Glutamatergic neuron (in vitro differentiated cells): ENCODE measurements at places on chromosomes 3 and 15.

DNA sequence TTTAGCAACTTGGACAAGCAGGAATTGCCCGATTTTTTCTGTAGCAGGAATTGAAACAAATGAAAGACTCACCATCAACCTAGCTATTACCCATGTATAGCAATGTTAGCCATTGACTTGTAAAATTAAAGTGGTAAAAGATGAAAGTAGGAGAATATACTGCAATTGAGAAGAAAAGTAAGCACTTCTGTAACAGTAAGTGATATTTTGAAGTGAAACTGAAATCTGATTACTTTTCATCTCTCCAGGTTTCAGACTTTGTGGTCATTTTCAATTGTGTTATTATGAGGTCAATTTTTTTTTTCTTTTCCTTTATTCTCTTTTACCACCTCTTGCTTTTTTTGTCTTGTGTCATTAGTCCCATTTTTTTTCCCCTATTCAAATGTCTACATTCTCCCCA lies 1078.2 kb downstream of the ZPLD1 start:
- no peak for DNase-seq

DNA sequence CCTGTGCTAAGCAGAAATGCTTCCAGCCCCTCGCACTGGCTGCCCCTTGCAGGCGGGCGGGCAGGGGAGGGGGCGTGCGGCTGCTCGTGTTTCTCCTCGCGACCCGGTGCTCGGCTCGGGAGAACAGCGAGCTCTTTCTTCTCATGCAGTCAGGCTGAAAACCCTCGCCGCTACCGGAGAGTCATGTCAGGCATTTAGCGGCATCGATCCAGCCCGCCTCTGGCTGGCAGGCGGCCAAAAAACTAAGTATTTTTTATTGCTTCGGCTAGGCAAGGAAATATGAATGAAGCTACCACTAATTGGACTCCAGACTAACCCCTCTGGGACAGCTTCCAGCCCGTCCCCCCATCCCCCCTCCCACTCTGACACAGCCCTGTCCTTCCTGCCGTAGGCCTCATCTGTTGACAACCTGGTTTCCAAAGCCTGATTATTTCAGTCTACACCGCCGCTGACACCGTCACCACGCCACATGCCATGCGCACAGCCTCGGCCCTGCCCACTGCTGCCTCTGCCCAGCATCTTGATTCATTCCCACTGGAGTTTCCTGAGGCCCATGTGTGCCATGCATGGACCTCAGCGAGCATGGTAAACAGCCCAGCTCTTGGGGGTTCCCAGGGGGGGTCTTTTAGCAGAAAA lies 35.3 kb downstream of the TLE3 start:
- peak; percentile 83 for DNase-seq

- DNase-seq = peak; percentile 59
Measured at GRCh38 chr3:48919215-48920138, 835 bp downstream of the ARIH2 start.

GRCh38 chr3:20022954-20023622 lies 11.0 kb upstream of the PP2D1 start:
- no peak for DNase-seq

DNA sequence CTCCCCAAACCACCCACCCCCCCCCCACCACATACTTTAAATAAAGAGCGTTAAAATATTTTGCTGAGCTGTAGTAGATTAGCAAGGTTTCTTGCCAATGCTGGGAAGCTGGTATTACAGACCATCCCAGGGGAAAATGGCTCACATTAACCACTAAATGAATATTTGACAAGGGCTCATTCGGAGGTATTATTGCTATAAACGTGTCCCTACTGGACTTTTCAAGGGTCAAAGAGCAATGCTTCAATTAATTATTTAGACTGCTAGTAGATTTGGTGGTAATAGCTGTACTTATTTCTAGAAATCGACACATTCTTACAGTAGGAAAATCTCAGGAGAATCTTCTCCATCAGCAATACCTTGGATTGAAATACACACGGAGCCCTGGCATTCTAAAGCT lies 5.2 kb downstream of the SOX2 start:
- no peak for DNase-seq

GRCh38 chr3:114213627-114214541 lies 23.5 kb downstream of the ZNF80 start:
- peak; percentile 29 for DNase-seq

DNA sequence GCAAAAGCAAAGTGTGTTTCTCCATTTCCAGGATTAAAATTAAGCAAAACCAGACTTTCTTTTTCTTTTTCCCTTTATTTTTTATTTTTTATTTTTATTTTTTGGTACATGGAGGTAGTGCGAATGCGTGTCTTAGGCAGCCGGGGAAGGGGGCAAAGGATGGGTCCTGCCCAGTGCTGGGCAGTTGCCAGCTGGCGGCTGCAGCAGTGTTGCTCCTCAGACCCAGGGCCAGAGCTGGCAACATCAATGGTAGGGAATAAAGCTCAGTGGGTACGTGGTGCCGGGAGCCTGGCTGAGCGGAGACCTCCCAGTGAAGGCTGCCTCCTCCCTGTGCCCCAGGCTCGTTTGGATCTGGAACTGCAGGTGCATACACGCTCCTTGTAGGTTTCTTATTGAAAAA lies 46.3 kb downstream of the POLR2M start:
- DNase-seq = no peak

DNA sequence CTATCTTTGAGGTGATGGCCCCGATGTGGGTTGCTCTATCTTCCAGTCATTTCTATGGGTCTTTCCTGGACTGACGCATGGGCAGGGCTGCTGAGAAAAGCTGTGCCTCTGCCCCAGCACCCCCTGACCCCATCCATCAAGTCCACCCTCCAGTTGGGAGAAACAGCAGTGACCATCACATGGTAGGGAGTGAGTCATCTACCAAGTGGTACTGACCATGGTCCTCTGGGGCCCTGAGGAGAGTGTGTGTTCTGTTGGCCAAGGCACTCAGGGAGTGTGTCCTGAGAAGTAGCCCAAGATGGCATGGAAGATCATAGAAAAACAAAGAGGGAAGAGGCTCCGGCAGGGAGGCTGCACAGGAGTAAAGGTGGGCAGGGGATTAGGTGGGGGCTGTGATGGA lies 1.6 kb upstream of the DNAH1 start:
- DNase-seq = no peak

- no peak for DNase-seq
Measured at GRCh38 chr15:81084716-81085115, 49.4 kb upstream of the CFAP161 start.

GRCh38 chr3:171812811-171813210 lies 2.5 kb upstream of the PLD1 start:
- no peak for DNase-seq

- DNase-seq = peak; percentile 40
Measured at GRCh38 chr3:194275291-194275690, 75.8 kb downstream of the CPN2 start.

DNA sequence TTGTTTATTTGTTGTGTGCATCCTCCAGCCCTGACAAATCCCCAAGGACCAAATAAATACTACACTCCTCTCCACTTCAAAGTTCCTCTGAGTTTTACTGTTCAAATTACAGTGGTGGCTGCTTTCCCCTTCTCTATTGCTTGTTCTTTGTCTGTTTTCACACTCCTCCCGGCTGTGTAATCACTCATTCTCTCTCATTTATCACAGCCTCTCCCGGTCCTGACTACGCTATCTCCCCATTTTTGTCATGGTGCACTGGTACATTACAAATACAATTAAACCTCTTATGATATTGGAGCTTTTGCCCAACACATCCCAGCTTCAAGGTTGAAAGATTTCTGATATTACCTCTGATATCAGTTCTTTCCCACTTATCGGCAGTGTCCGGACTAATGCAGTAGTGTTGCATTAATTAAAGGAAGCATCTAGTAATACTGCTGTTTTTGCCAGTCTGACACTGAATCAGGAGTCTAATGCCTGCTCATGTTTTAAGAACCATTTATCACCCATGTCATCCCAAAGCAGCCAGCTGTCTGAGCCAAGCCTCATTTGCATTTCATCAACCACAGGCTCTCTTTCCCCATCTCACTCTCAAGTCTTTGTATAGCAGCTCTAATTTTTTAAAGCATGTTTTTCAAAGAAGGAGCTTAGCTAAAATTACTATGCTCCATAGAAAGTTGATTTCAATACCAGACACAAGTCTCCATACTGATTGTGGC lies 740.5 kb downstream of the ROBO2 start:
- no peak for DNase-seq

DNA sequence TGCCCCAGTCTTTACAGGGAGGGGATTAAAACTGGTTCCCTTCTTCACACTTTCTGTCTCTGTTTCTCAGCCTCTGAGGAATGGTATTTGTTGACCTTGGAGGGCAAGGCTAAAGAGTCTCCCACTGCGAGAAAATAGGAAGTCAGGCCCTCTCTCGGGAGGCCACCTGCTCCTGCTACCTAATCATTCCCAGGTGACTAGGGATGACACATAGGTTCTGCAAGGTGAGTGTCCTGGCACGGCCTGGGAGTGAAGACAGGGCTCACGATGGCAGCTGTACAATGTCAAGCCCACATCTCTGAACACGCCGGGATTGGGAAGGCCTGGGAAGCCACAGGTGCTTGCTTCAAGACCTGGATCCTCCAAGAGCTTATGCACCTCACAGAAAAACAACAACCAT lies 314.2 kb downstream of the NTRK3 start:
- no peak for DNase-seq

DNA sequence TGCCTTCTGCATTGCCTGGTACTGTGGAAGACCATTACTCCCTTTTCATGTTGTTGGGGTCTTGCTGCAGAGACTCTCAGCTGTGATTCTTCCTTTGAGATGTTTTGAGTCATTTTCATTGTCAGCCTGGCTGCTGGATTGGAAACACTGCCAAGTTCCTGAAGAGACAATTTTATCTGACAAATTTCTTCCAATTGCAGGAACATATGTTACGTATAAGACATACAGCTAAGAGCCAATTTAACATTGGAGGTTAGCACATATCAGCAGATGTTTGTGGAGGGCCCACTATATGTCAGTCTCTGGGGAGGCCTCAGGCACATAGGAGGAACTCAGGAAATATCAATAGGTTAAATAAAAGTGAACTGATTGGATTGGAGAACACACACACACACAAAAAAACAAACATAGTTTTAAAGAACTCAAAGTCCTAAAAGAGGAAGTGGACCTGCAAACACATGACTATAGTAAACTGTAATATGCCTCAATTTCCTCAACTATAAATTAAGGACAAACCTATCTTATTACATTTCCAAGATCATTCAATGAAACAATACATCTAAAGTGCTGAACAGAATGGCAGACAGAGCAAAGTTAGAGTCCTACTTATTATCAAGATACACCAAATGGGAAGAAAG lies 172.3 kb downstream of the MYRIP start:
- DNase-seq = no peak

DNA sequence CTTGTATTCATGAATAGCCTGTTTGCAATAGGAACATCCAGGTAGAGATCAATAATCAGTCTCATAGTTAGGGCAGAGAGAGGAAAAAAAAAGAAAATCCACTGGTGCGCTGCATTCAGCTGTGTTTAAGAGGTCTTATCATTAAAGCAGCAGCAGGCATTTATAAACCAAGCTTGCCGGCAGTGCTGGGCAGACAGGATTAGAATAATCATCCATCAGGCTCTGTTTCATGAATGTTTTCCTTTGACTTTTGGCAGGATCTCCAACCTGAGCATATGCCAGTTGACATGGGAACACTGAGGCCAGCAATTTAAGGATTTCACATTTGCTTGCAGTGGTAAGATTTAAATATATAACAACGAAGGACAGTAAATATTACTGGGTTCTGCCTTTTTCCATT lies 305.2 kb upstream of the SEMA6D start:
- DNase-seq = no peak

- DNase-seq = no peak
Measured at GRCh38 chr3:186220365-186220764, 111.5 kb upstream of the ETV5 start.

DNA sequence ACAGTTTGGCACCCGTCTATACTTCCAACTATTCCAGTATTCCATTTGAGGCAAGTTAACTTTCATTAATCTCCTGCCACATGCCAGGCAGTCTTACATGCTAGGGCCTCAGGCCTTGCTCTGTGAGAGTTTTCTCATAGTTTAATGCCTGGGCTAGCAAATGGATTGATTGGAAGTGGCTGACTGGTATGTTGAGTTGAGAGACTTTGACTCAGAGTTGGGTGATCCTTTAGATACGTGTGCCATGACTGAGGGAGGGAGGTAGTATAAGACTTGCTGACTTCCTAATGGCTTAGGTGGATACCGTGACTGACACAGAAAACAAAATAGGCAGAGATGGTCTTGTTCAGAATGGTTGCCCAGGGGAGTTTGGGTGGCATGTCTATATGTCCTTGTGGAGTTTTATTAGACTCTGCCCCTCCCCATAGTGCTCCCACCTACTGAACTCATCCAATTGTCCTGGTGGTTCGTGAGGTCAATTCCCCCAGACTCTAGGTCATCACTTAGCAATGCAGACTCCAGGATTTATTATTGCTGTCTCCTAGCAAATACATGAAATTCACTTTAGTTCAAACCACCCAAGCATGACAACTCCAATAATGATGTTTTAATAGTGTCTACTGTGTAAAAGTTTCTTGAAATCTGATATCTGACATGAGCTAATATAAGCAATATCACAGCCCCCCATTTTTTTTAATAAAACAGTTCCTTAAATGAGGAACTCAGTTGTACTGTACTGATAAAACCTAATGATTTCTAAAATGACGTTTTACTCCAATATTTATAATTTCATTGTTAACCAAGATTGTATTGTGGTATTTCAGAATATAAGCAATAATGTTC lies 413.9 kb upstream of the MDFIC2 start:
- no peak for DNase-seq

GRCh38 chr15:47587940-47588802 lies 129.1 kb upstream of the SEMA6D start:
- DNase-seq = no peak

DNA sequence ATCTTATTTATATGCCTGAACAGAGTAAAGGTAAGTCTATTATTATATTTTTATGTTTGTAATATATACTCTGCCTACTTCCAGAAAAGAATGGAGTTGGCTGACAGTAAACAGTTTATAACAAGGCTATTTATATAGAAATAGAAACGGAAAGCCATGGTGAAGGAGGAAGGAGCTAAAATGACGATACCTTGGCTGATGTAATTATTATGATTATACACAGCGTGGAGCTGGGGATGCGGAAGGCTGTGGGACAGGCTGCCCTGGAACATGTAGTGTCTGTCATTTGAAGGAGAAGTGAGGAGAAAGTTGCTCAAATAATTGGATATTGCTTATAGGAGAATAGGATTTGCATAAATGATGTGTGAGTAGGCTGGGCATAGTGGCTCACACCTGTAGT lies 37.8 kb downstream of the CEMIP start:
- DNase-seq = no peak

DNA sequence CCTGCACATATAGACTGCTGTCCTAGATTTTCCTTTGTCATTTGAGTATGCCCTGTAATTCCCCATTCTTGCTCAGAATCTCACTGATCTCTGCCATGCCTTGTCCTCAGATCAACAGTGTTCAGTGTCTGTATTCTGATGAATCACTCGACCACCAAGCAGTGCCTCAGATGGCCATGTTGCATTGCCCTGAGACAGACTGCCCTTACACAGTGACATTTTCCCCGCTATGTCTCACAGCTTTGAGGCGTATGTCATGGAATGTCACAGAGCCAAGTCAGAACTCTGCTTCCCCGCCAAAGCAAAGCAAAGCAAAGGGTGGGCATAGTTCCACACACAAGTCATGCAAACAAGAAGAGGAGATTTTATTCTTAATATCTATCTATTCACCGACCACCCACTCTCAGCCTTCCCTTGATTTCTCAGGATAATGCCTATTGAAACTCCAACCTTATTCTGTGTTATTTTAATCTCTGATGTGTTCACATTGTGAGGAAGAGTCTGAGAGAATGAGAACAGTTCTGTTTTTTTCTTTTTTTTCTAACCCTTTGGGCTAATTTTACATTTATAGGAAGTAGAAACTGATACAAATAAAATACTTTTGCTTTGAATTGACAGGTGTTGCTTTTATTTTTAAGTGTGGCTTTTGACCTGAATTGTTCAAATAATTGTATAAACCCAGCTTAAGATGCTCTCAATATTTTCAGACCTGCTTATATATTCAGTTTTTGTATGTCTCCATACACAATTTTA lies 16.9 kb upstream of the PSMD6 start:
- DNase-seq = no peak
